ENCODE measurements at places on chromosomes 13 and 19. TPM values are rescaled to one million over a fixed set of nuclear protein-coding genes. Genes with fewer than 3 reads are reported as not detected.

DNA sequence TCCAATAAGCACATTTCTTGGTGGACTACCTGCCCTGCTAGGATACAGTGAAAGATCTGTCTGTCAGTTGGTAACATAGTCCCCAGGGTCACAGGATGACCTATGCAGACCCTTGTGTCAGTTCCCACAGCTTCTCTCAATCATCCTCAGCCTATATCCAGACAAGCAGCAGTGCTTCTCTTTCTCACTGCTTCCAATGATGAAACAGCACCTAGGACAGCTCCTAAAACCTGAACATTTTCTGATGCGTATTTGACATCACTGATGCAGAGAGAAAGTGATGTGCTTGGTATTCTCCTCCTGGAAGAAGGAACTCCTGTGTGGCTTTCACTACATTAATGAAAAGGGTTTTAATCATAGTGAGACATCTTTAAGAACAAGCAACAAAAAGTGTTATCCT, 43.7 kb downstream of the ZNF557 start:
- no peaks in the 10 kb centered on the region for H3K27me3 ChIP-seq
- H3K4me3 ChIP-seq: no peak overlapping the region
- H3K36me3 ChIP-seq: no peaks in the 10 kb centered on the region
- no peaks in the 10 kb centered on the region for H3K4me1 ChIP-seq

DNA sequence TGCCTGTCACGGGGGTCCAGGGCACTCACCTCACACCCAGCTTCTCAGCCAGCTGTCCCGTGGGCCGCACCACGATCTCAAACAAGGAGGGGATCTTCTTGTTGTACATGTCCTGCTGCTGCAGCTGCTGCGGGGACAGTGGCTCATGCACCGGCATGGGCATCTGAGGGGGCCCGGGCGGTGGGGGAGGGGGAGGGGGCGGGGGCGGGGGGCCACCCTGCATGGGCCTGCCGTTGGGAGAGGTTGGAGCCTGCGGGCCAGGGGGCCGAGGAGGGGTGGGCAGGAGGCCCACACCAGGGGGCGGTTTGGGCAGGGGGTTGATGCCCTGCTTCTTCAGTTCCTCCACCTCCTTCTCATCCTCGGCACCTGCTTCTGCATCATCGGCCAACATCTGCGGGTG, 23.9 kb upstream of the TMEM160 start:
- no peaks in the 10 kb centered on the region for H3K27me3 ChIP-seq
- no peak overlapping the region for H3K27ac ChIP-seq
- H3K36me3 ChIP-seq: peaks cover 6% of the 10 kb centered on the region
- no peak for DNase-seq
- H3K4me3 ChIP-seq: no peak overlapping the region
- no peaks in the 10 kb centered on the region for H3K4me1 ChIP-seq

DNA sequence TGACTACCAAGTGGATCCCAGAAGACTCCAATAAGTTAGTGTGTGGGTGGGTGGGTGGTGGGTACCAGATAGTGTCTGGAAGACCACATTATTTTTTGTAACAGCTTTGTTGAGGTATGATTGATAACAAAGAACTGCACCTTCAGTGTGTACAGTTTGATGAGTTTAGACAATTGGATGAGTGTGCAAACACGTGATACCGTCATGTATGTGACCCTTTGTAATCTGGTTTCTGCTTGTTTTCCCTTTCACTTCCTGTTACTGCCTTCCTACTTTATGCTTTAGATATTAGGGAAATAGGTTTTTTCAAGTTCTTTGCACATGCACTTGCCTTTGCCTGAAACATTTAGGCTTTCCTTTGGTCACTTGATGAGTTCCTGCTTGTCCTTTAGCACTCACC, 8.5 kb downstream of the RPL21 start:
- H3K27me3 ChIP-seq: no peaks in the 10 kb centered on the region
- H3K27ac ChIP-seq: no peak overlapping the region
- H3K36me3 ChIP-seq: peaks cover 36% of the 10 kb centered on the region
- DNase-seq: no peak
- H3K4me1 ChIP-seq: peaks cover 14% of the 10 kb centered on the region

GRCh38 chr13:82802528-82802927, 1079.7 kb downstream of the SLITRK1 start:
- H3K27ac ChIP-seq: no peak overlapping the region
- H3K36me3 ChIP-seq: no peaks in the 10 kb centered on the region
- no peak for DNase-seq
- no peaks in the 10 kb centered on the region for H3K4me1 ChIP-seq
- H3K27me3 ChIP-seq: no peaks in the 10 kb centered on the region
- H3K4me3 ChIP-seq: no peak overlapping the region

DNA sequence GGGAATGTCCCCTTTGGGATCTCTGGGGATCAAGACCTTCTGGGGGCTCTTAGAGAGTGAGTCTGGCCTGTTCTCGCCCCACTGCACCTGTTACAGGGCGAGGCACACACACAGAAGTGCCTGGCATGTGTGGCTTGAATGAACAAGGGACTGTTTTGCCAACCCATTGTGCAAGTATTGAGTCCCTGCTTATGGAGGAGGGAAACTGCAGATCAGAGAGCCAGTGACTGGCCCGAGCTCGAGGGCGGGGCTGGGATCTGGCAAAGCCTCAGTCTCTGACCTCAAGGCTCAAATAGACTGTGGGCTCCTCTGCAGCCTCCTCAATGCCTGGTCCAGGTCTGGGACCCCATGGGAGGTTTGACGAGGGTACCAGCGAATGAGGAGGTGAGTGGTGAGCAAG, 5.5 kb downstream of the RAVER1 start:
- DNase-seq: no peak
- peaks cover 55% of the 10 kb centered on the region for H3K36me3 ChIP-seq
- no peak overlapping the region for H3K27ac ChIP-seq
- H3K27me3 ChIP-seq: no peaks in the 10 kb centered on the region
- H3K4me3 ChIP-seq: no peak overlapping the region

- no peaks in the 10 kb centered on the region for H3K36me3 ChIP-seq
- no peaks in the 10 kb centered on the region for H3K27me3 ChIP-seq
- peak; percentile 43 for DNase-seq
- H3K27ac ChIP-seq: no peak overlapping the region
- H3K4me1 ChIP-seq: peaks cover 5% of the 10 kb centered on the region
Observed at GRCh38 chr19:14248578-14249011, 42.6 kb upstream of the ADGRL1 start.

DNA sequence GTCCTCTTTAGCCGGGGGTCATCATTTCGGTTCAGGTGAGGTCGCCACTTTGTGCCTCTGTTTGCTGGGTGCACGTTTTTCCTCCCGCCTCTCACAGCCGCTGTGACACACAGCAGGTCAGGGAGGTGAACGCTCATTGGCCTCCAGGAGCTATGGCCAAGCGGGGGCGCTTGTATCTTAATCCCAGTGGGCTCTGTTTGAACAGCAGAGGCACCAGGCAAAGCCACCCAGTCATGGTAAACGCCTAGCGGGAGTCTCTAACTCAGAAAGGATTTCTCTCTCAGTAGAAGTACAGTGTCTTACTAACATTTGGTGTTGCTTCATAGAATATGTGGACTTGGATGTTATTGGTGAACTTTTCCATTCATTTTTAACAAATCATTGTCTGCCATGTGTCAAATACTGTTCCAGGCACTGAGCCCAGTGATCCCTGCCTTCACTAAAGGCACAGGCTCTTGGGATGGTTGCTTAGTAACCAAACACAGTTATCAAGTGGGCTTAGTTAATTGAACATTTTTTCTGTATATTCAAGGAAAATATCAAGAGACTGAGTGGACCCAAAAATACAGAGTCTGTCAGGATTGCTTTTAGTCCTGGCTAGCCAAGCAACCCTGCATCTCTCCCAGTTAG, 186.7 kb downstream of the STK24 start:
- H3K4me1 ChIP-seq: no peaks in the 10 kb centered on the region
- H3K36me3 ChIP-seq: no peaks in the 10 kb centered on the region
- DNase-seq: no peak
- no peak overlapping the region for H3K4me3 ChIP-seq

GRCh38 chr13:41649659-41650058, 192.3 kb downstream of the RGCC start:
- H3K36me3 ChIP-seq: no peaks in the 10 kb centered on the region
- H3K4me1 ChIP-seq: peaks cover 44% of the 10 kb centered on the region
- H3K27ac ChIP-seq: no peak overlapping the region
- no peaks in the 10 kb centered on the region for H3K27me3 ChIP-seq
- DNase-seq: peak; percentile 43

- peaks cover 5% of the 10 kb centered on the region for H3K4me1 ChIP-seq
- DNase-seq: peak; percentile 8
- H3K36me3 ChIP-seq: no peaks in the 10 kb centered on the region
- no peaks in the 10 kb centered on the region for H3K27me3 ChIP-seq
Observed at GRCh38 chr13:64925284-64925683, 2304.9 kb downstream of the PCDH9 start.

- H3K4me3 ChIP-seq: no peak overlapping the region
- H3K4me1 ChIP-seq: peaks cover 30% of the 10 kb centered on the region
- no peak for DNase-seq
Observed at GRCh38 chr19:15037586-15037985, 11.7 kb upstream of the CASP14 start.

DNA sequence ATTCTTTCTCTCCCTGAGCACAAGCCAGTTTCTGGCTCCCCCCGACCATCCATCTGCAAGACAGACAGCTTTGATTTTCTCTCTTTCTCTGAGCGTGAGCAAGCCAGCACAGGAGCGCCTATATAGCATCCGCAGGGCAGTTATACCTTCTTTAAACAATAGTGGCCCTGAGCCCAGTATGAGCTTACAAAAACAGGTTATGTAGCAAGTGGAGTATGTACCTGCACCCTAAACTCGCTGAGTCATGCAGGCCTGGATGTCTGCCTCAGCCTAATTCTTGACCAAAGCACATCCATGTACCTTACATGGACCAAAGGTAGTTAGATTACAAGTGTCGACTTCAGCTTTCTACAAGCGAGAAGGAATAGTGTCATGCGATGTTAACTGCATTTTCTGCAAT, 61.7 kb downstream of the RAP2A start:
- peaks cover 46% of the 10 kb centered on the region for H3K4me1 ChIP-seq
- no peak overlapping the region for H3K4me3 ChIP-seq
- no peaks in the 10 kb centered on the region for H3K27me3 ChIP-seq
- H3K36me3 ChIP-seq: no peaks in the 10 kb centered on the region
- peak; percentile 54 for DNase-seq

GRCh38 chr19:53509443-53509842, 28.5 kb upstream of the ZNF331 start:
- no peak overlapping the region for H3K4me3 ChIP-seq
- H3K4me1 ChIP-seq: no peaks in the 10 kb centered on the region
- no peaks in the 10 kb centered on the region for H3K36me3 ChIP-seq
- no peak for DNase-seq
- H3K27ac ChIP-seq: no peak overlapping the region
- H3K27me3 ChIP-seq: no peaks in the 10 kb centered on the region

- H3K4me3 ChIP-seq: no peak overlapping the region
- H3K36me3 ChIP-seq: no peaks in the 10 kb centered on the region
- DNase-seq: peak; percentile 27
- H3K4me1 ChIP-seq: peaks cover 24% of the 10 kb centered on the region
- H3K27ac ChIP-seq: peak overlapping the region; percentile 95
Observed at GRCh38 chr13:48749144-48749543, 95.4 kb downstream of the CYSLTR2 start.

- no peak overlapping the region for H3K27ac ChIP-seq
- H3K36me3 ChIP-seq: no peaks in the 10 kb centered on the region
Observed at GRCh38 chr13:113750554-113751399, 8.2 kb upstream of the TMEM255B start.

DNA sequence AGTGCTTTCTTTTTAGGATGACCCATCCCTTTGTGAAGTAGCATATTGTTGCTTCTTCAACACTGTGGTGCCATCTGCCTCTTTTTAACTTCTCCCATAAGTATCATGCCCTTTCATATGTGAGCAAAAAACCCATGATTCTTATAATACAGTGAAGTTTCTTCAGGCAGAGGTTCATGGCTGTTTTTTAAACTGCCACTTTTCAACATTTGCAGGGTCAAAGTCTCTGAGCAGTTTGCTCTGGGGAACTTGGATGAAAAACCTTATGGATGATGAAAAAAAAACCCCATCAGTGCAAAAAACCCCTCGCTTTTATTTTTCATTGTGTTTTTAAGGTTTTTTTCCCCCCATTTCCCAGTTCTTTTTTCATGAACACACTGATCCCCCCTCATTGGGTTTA, 158.5 kb downstream of the LMO7 start:
- peaks cover 20% of the 10 kb centered on the region for H3K36me3 ChIP-seq
- no peak for DNase-seq
- no peaks in the 10 kb centered on the region for H3K27me3 ChIP-seq
- peaks cover 37% of the 10 kb centered on the region for H3K4me1 ChIP-seq

- H3K27ac ChIP-seq: no peak overlapping the region
- peak overlapping the region; percentile 55 for H3K4me3 ChIP-seq
- H3K27me3 ChIP-seq: peaks cover 59% of the 10 kb centered on the region
- H3K36me3 ChIP-seq: no peaks in the 10 kb centered on the region
Observed at GRCh38 chr19:49427855-49428546, 2.8 kb downstream of the GFY start.

DNA sequence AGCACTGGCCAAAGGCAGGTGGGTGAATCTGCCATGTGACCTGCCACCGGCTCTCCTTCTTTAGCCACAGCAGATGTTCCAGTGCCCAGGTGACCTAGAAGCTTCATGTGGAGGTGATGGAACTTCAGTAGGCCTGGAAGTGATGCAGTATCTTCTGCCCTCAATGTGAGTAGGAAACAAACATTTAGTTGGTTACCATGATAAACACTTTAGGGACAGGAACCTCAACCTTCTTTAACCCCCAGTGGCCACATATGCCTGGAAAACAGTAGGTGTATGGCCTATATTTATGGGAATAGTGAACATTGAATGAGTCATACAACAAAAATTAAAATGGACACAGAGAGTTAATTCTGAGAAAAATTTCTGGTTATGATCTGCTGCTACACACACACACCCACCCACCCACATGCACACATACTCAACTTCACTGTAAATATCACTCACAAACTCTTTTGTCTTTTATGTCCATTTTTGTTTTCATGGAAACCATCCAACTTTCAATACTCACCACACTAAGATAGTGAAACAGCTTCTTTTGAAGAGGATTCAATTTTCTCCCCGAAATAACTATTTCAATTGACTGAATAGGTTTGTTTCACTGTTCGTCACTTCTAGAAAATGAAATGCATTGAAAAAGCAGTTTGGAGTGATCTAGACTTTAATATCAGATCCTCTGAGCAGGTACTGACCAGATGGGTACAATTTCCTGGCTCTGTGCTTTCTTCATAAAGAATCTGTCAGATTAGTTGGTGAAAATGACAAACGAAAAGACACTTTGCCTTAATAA, 97.3 kb downstream of the STARD13 start:
- H3K4me1 ChIP-seq: peaks cover 18% of the 10 kb centered on the region
- no peaks in the 10 kb centered on the region for H3K36me3 ChIP-seq
- peak overlapping the region; percentile 3 for H3K27ac ChIP-seq
- H3K4me3 ChIP-seq: no peak overlapping the region
- peak; percentile 20 for DNase-seq

LILRB1 gene
- total RNA-seq: not detected

ERICH4 gene
- total RNA-seq: not detected

CGB5 gene
- 0.52 TPM for total RNA-seq

CACNG8 gene
- total RNA-seq: 0.15 TPM

ABCC4 gene
- 17.7 TPM for total RNA-seq

ERFL gene
- 0.11 TPM for total RNA-seq

KCNC3 gene
- total RNA-seq: 3.1 TPM

LGALS7B gene
- total RNA-seq: not detected

Measured in PC-3 (cell line).